ENCODE measurements at places on chromosomes 7 and 10. TPM values are rescaled to one million over a fixed set of nuclear protein-coding genes. Genes with fewer than 3 reads are reported as not detected.

SEM1 gene
- 70.3 TPM for total RNA-seq

CFAP70 gene
- total RNA-seq, result 2.9 TPM

KCP gene
- 0.42 TPM for total RNA-seq

HGF gene
- not detected for total RNA-seq

NOLC1 gene
- total RNA-seq, result 168 TPM
